Cortex of kidney (tissue), 1 donor: ENCODE measurements at places on chromosomes 16 and 17.

GRCh38 chr16:65547772-65548446 is 426.0 kb upstream of the CDH11 start:
- no peak for DNase-seq

GRCh38 chr16:74902161-74902560 is 82.8 kb downstream of the WDR59 start:
- no peak for DNase-seq

GRCh38 chr17:4301066-4301465 is 37.3 kb upstream of the ANKFY1 start:
- no peak for DNase-seq

- DNase-seq, result no peak
These were observed 43.6 kb upstream of the MED9 start for GRCh38 chr17:17433000-17433703.

- no peak for DNase-seq
These were observed 105.4 kb upstream of the TBX2 start for GRCh38 chr17:61294286-61294685.

- no peak for DNase-seq
These were observed 4.9 kb upstream of the RASD1 start for GRCh38 chr17:17500999-17501605.

- no peak for DNase-seq
These were observed 25.8 kb downstream of the WSB1 start for GRCh38 chr17:27319541-27320221.

GRCh38 chr17:4573669-4574068 is 10.7 kb upstream of the SMTNL2 start:
- DNase-seq, result no peak

DNA sequence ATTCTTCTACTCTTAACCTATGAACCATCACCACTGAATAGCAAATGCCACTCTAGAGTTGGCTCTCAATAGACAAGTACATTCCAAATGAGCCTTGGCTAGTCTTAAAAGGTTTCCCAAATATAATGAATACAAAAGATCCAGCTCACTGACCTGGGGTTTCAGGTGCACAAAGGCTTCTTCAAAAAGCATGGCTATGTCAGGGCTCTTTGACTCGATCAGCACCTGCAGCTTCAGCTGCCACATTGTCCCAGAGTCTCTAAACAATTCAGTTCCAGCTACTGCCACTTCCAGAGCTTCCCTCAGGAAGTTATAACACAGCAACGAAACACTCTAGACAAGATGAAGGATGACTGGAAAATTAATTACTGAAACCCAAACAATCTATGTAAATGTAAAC is 16.0 kb upstream of the COPRS start:
- no peak for DNase-seq

DNA sequence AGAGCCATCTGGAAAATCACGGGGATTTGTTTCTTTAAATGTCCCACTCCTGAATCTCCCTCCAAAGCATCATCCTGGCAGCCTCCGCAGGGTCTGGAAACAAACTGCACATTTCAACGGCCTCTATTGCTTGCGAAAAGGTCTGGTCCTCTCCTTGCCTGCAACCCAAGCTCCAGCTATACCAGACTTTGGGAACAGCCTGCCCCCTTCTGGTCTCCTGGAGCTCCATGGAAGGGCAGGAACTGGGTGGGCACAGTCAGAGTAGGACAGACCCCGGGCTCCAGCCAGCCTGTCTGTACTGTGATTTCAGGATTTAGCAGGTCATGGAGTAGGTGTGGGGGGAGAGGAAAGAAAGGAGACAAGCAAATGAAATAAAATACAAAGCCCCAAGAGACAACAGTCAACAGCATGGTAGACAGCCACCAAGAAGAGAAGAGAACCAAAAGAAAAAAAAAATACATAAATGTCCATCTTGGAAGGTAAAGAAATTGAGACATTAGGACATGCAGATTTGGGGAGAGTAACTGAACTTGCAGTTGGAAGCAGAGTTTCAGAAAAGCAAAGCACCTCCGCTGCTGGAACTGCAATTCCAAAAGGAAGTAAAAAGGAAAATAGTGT is 2.7 kb downstream of the XYLT1 start:
- DNase-seq, result no peak

- DNase-seq, result no peak
These were observed 45.5 kb downstream of the ZCCHC14 start for GRCh38 chr16:87447323-87447722.

GRCh38 chr17:42421507-42422338 is 1.3 kb downstream of the CAVIN1 start:
- no peak for DNase-seq

DNA sequence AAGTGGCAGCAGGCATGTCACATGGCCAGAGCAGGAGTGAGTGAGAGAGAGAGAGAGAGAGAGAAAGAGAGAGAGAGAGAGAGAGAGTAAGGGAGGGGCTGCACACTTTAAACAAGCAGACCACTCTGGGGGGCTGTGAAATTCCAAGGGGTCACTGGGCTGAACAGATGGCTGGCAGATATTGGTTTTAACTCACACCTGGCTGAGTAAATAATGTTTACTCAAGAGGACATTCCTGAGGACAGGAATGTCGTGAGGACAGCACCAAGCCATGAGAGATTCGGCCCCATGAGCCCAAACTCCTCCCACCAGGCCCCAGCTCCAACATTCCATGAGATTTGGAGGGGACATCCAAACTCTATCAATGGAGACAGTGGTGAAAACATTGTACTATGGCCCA is 269.7 kb downstream of the CBLN1 start:
- DNase-seq, result no peak

- no peak for DNase-seq
These were observed 8.7 kb downstream of the ARHGAP27 start for GRCh38 chr17:45423975-45424335.

DNA sequence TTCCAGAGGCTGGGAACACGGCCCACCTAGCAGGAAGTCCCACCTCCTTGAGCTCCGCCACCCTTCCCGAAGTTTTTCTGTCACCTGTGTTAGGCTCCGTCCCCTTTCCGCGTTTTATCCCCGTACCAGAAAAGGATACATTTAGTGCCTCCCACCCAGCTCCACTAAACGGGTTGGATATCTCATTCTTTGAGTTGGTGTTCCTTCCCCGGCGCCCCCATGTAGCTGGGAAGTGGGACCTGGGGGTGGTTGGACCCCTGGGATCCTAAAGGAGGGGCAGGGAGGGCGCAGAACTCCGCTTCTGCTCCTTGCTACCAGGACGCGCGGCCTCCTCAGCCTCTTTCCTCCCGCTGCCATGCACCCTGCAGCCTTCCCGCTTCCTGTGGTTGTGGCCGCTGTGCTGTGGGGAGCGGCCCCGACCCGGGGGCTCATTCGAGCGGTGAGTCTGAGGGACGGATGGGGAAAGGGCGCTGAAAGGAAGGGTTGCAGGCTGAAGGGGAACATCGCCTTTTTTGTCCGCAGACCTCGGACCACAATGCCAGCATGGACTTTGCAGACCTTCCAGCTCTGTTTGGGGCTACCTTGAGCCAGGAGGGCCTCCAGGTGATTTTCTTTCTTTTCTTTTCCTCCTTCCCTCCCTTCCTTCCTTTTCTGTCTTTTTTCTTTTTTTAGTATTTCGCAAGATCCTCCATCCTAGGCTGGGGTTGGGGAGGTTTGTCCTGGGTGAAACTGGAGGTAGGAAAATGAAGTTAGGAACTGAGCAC is 669 bp downstream of the RNF167 start:
- no peak for DNase-seq

- no peak for DNase-seq
These were observed 13.3 kb downstream of the UNKL start for GRCh38 chr16:1401061-1401757.

- no peak for DNase-seq
These were observed 154.2 kb upstream of the SHISA6 start for GRCh38 chr17:11086646-11087340.

GRCh38 chr17:48624544-48625494 is 1.3 kb downstream of the HOXB9 start:
- no peak for DNase-seq

- no peak for DNase-seq
These were observed 53.5 kb downstream of the STX8 start for GRCh38 chr17:9522074-9522473.

GRCh38 chr17:27486741-27487140 is 30.5 kb downstream of the KSR1 start:
- DNase-seq, result no peak

GRCh38 chr17:81095383-81095762 is 60.4 kb downstream of the BAIAP2 start:
- DNase-seq, result no peak

DNA sequence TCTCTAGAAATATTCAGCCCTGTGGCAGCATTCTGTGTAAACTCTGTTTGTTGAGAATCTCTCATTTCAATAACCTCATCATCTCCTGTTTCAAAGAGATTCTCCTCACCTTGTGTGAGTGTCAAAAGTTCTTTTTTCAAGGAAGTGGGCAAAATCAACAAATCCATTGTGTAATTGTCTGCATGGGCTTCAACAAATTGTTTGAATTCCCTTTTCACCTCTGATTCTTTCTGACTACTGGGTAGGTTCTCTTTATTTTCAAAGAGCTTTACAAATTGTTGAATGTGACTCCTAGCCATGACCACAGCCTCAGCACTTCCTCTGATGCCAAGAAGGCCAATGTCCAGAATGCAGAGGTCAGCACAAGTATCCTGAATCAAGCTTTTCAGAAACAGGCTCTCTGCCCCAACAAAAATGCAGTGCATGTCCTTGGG is 48.0 kb downstream of the N4BP1 start:
- no peak for DNase-seq

GRCh38 chr16:29992344-29992967 is 3.0 kb downstream of the HIRIP3 start:
- no peak for DNase-seq

GRCh38 chr17:41498276-41498675 is 7.1 kb downstream of the KRT13 start:
- no peak for DNase-seq

- no peak for DNase-seq
These were observed 91.2 kb downstream of the MAP2K6 start for GRCh38 chr17:69505740-69506139.

GRCh38 chr17:66508896-66509844 is 206.8 kb downstream of the PRKCA start:
- no peak for DNase-seq

GRCh38 chr16:11333702-11334101 is 11.6 kb upstream of the RMI2 start:
- no peak for DNase-seq

- no peak for DNase-seq
These were observed 593 bp downstream of the SLC38A7 start for GRCh38 chr16:58684001-58684353.

DNA sequence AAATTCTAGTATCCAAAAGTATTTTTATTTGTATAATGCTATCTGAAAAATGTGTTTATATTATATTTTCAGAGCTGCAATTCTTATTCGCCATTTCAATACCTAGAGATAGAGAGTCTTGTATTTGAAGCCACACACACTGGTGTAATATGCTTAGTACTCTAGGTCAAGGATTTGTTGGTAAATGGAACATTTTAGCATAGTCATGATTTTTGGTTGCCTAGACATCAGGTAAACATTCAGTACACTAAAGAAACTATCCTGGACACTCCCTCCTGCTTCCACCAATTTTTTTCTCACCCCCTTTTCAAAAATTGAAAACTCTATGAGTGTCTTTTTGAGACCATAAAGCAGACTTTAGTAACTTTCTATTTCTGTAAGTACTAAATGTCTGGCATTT is 20.8 kb downstream of the ABHD15 start:
- no peak for DNase-seq

GRCh38 chr17:72136692-72137091 is 15.9 kb downstream of the SOX9 start:
- no peak for DNase-seq

- DNase-seq, result no peak
These were observed 8.2 kb downstream of the NMRAL1 start for GRCh38 chr16:4465977-4466779.

DNA sequence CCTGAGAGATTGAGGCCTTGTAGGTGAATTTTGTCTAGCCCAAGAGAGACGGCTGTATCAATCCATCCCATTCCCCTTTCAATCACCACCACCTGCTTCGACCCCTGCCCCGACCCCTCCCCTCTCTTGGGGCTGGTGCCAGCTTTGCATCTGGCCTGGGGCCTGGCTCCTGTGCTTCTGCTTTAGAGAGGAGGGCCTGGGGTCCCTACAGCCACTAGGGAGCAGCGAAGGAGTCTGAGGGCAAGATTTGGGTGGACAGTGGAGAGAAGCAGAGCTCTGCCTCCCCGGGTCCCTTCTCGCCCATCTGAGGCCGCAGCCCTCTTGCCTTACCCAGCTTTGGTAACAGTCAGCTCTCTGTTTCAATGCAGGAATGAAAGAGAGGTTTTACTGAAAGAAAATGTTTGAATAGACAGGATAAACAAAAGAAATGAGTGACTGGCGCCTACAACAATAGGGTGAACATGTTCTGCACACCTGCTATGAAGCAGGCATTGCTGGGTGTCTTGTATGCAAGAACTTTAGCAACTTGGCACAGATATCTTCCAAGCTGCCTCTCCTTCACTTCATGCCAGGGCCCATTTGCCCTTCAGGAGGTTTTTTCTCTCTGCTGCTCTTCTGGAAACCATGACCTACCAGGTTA is 57.4 kb downstream of the SLC47A1 start:
- no peak for DNase-seq

DNA sequence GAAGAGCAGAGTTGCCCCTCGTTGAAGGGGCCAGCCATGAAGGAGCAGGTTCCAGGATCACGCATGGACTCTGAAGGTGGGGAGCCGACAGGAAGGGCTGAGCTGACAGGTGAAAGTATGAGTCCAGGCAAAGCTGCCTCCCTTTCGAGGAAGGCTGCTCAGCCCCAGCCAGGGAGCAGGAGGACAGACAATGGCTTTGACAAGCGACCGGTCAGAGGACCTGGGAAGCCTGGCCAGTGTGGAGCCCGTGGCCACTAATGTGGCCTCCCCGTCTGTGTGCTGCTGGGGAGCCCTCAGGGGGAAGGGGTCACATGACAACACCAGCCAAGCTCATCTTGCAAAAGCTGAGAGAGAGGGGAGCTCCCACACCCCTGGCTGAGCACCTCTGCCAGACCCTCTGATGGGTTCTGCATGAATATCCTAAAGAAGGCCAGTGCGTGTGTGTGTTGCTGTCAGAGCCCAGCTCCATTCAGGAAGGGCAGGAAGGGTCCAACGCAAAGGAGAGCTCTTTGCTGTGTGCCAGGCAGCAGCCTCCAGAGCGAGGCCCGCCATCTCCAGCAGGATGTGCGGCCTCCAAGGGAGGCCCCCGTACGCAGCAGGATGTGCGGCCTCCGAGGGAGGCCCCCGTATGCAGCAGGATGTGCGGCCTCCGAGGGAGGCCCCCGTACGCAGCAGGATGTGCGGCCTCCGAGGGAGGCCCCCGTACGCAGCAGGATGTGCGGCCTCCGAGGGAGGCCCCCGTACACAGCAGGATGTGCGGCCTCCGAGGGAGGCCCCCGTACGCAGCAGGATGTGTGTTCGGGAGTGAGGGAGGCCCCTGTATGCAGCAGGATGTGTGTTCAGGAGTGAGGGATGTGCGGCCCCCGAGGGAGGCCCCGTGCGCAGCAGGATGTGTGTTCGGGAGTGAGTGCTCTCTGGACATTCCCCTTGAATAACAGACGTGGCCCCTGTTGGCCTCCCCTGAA is 102.1 kb upstream of the CHMP6 start:
- no peak for DNase-seq

DNA sequence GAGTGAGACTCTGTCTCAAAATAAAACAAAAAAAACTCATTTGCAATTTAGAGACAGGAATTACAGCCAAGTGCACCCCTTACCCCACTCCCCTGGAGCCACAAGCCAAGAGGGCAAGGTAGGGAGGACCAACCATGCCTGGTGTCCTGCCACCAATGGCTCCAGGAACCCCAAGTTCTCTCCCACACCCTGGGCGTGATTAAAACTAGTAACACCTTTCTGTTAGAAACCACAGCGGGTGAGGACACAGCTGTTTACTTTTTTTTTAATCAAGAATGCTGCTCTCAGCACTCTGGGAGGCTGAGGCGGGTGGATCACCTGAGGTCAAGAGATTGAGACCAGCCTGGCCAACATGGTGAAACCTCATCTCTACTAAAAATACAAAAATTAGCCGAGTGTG is 38.1 kb downstream of the ANKRD11 start:
- no peak for DNase-seq
